ENCODE measurements at places on chromosomes 11 and 22.

- no peak overlapping the region for H3K4me3 ChIP-seq
- H3K27ac ChIP-seq = no peak overlapping the region
- peaks cover 12% of the 10 kb centered on the region for H3K36me3 ChIP-seq
Measured at GRCh38 chr22:41315586-41315985, 14.3 kb downstream of the ZC3H7B start.

- no peak overlapping the region for H3K27ac ChIP-seq
- peaks cover 34% of the 10 kb centered on the region for H3K4me1 ChIP-seq
- DNase-seq = no peak
- no peaks in the 10 kb centered on the region for H3K27me3 ChIP-seq
Measured at GRCh38 chr22:38072322-38073149, 11.4 kb downstream of the SLC16A8 start.

DNA sequence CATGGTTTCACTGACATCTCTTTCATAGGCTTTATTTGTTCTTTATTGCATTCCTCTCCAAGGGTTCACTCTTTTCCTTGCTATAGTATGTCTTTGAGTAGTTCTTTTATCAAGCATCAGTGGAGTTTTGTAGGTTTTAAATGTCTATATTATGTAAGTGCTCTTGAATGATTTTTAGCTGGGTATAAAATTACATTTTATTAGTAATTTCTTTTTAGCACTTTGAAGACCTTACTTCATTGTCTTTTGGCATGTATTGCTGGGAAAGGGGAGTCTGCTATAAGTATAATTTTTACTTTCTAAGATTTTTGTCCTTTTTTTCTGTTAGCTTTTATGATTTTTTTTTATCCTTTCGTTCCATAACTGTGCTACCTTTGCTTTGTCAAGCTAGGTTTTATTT is 25.5 kb upstream of the CAT start:
- H3K4me3 ChIP-seq = no peak overlapping the region
- H3K27me3 ChIP-seq = peaks cover 7% of the 10 kb centered on the region
- DNase-seq = no peak

DNA sequence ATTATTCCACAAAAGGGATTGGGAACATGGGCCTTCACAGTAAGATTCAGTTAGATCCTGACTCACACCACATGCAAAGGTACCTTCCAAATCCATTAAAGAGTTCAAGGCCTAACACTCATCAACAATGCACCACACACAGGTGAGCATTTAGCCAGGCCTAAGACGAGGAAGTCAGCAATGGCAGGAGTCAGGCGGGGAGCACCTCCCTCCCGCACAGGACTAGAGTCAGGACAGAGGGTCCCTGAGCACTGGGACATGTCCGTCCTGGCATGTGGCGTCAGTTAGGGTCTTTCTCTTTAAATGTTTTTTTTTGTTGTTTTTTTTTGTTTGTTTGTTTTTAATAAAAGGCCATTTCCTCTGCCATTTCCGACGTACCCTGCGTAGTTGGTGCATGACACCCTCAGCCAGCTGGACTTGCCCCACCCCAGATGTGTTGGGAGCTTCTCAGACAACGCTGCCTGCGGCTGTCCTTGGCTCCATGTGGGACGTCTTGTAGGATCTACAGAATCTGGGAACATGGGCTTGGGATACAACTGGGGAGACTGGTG is 1458.6 kb downstream of the BRD1 start:
- H3K4me1 ChIP-seq = peaks cover 12% of the 10 kb centered on the region
- H3K27ac ChIP-seq = no peak overlapping the region
- no peak for DNase-seq
- peaks cover 9% of the 10 kb centered on the region for H3K27me3 ChIP-seq
- no peak overlapping the region for H3K4me3 ChIP-seq
- no peaks in the 10 kb centered on the region for H3K36me3 ChIP-seq

DNA sequence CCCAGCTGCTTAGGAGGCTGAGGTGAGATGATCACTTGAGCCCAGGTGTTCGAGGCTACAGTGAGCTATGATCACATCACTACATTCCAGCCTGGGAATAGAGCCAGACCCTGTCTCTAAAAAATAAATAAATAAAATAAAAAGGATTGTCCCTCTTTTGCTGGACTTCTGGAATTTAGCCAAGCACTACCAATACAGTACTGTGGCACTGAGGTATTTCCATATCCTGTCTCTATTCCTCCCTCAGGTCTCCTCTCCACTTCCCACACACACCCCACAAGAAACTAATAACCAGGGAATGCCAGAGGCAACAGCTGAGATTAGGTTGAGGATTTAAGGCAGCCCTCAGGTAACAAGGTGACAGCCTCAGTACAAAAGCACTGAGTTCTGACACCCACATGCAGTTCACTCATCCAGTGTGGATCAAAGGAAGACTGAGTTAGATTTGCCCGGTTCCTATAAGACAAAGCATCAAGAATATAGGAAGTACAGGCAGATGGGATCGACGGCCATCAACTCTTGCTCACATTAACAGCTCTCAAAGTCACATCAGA is 4.5 kb upstream of the PPP2R1B start:
- DNase-seq = no peak
- peaks cover 7% of the 10 kb centered on the region for H3K4me1 ChIP-seq
- H3K27me3 ChIP-seq = no peaks in the 10 kb centered on the region
- H3K36me3 ChIP-seq = no peaks in the 10 kb centered on the region
- peak overlapping the region; percentile 24 for H3K4me3 ChIP-seq

DNA sequence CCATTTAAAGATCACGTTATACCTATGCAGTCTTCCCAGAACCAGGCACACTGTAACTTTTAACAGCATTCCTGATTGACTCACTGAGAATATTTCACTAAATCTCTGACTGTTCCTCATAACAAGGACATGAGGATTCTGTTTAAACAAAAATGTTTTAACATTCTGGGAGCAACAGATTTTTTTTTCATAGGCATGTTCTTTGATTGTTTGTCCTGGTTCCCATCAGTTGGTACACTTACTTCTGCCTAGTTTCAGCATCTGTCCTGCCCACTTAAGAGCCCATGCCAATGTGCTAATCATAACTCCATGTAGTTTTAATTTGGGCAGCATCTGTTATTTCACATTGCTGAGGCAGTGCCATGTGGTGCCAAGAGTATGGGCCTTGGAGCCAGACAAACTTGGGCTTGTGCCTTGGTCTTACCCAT is 138.5 kb upstream of the CTSC start:
- no peaks in the 10 kb centered on the region for H3K36me3 ChIP-seq
- no peaks in the 10 kb centered on the region for H3K27me3 ChIP-seq
- no peak overlapping the region for H3K27ac ChIP-seq

GRCh38 chr11:28110108-28110820 is 2.1 kb downstream of the METTL15 start:
- H3K4me3 ChIP-seq = peak overlapping the region; percentile 99
- H3K27ac ChIP-seq = peak overlapping the region; percentile 98
- peak; percentile 20 for DNase-seq
- H3K27me3 ChIP-seq = no peaks in the 10 kb centered on the region

DNA sequence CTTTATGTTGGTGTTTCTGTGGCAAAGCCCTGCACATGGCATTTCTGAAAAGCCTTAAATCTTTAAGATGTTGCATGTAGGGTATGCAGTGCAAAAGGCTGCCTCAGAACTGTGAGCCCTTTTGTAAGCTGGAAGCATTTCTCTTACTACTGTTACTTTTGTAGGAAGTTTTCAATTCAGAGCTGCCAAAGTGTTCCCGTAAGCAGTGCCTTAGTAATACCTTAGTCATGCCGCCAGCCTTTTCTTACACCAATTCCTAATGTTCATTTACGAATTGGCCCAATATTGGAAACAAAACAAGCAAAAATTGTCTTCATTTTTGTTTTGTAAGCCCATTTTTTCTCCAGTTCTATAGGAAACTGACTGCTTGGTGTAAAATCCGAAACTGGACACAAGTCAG is 67.4 kb upstream of the RASSF10 start:
- no peaks in the 10 kb centered on the region for H3K27me3 ChIP-seq
- no peak overlapping the region for H3K27ac ChIP-seq
- DNase-seq = no peak

DNA sequence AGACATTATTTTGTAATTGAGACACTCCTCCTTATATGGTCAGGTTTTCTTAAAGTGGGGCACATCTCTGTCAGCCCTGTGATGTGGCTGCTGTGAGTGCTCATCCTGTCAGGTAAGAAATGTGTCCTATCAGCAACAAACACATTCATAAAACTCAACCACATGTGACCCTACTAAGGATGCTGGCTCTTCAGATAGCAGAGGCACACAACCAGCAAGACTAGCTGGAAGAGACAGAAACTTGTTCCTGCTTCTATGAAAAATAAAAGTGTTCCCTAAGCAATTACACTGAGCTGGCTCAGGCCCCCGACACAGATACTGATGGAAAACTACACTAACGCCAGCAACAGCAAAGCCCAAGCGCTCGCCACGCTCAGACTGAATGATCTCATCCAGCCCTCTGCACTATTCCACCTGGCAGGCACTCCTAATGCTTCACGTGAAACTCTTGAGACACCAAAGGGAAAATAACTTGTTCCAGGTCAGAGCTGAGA is 49.8 kb upstream of the CYP2D6 start:
- H3K4me3 ChIP-seq = no peak overlapping the region
- DNase-seq = no peak
- no peaks in the 10 kb centered on the region for H3K4me1 ChIP-seq
- H3K27ac ChIP-seq = peak overlapping the region; percentile 94
- no peaks in the 10 kb centered on the region for H3K27me3 ChIP-seq
- peaks cover 2% of the 10 kb centered on the region for H3K36me3 ChIP-seq

DNA sequence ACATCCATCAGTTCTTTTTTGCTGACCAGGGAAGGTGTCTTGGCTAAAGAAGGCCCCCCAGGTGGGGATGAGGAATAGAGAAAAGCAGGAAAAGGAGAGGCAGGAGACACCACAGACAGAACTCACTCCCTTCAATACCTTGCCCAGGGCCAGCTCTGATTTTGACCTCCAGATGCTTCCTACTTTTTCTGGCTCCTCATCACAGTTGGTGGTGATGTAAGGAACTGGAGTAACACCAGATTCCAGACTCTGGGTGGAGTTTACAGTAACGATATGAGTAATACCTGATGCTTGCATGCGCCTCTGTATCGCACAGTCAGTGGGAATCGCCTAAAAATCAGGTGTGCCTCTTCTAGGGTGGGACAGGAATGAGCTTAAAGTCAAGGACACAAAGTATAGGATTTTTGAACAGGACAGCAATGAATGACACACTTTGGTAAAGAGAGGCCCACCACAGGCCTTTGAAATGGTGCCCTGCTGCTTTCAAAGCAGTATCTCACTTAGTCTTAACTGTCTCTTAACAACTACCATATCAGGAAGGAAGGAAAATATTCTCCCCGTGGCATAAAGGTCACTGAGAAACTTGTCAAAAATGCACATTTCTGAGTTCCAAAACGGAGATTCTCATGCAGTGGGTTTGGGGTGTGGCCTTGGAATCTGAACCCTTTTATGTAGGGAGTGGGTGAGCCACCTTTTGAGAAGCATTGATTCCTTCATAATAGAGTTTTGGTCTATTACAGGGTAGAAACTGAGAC is 140.8 kb downstream of the SNX19 start:
- no peak overlapping the region for H3K27ac ChIP-seq
- H3K4me1 ChIP-seq = peaks cover 36% of the 10 kb centered on the region
- no peaks in the 10 kb centered on the region for H3K36me3 ChIP-seq

Data from neural crest cell (in vitro differentiated cells).